ENCODE measurements at places on chromosomes 12 and 14. TPM values are rescaled to one million over a fixed set of nuclear protein-coding genes. Genes with fewer than 3 reads are reported as not detected.

DNA sequence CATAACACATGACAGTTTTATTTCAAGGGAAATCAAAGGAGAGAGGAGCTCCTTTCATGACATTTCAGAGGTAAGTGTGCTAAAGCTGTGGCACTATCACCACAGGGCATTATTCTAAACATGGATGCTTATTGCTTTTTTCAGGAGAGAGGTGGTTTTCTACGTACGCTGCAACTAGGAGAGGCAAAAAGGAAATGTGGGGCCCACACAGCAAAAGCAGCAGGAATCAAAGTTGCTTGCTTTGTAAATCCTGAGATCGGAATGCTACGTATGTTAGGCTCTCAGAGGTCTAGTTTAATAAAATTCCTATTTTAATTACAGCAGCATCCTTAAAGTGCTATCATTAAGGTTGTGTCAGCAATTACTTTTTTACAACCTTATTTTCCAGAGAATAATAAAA is 55.0 kb upstream of the GRIP1 start:
- no peak for DNase-seq

DNA sequence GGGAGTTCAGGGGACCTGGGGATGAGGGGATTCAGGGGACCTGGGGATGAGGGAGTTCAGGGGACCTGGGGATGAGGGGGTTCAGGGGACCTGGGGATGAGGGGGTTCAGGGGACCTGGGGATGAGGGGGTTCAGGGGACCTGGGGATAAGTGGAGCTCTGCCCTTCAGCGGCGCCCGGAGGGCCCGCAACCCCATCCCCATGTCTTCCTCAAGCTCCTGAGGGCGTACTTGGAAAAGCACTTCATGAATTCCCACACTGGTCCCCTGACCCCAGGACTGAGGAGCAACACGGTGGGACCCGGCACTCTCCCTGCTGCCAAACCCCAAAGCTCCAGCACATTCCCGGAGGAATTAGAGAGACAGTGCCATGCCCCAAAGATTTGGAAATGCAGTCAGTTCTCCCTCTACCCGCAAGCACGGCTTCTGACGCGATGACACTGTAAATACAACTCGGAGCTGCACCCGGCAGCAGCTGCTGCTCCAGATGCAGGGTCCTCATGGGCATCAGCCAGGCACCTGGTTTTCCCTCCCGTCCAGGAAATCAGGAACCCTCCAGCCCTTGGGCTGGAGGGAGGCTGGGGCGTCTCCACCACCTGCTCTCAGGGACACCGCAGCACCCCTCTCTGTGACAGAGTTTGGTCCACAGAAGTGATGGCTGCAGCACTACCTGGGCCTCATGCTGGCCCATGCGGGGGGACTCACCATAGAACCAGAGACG is 32.8 kb upstream of the C14orf180 start:
- no peak for DNase-seq

DNA sequence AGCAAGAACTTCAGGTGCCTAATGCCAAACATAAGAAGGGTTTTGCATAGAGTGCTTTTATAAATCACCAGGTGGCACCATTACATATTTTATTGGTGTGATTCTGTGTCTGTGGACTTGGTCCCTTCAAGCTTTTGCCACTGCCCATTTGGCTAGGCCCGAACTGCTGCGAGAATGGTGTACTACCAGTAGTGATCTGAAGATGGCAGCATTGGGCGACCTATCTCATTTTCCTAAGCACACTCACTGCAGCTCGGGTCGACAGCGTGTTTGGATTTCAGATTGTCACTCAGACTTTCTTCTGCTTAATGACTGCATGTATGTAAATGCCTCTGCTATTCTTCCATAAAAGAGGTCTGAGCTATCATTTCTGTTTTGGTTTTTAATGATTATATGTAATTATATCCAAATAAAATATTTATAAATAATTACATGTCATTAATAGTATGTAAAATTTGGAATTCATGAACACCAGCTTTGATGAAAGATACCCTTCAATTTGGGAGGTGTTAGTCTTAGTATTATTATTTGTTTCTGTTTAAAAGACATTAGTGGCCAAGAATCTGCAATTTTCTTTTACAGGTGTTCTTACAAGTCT is 78.5 kb downstream of the TPH2 start:
- DNase-seq, result peak; percentile 53

- no peak for DNase-seq
Measured at GRCh38 chr14:75264036-75264435, 14.6 kb upstream of the FOS start.

DNA sequence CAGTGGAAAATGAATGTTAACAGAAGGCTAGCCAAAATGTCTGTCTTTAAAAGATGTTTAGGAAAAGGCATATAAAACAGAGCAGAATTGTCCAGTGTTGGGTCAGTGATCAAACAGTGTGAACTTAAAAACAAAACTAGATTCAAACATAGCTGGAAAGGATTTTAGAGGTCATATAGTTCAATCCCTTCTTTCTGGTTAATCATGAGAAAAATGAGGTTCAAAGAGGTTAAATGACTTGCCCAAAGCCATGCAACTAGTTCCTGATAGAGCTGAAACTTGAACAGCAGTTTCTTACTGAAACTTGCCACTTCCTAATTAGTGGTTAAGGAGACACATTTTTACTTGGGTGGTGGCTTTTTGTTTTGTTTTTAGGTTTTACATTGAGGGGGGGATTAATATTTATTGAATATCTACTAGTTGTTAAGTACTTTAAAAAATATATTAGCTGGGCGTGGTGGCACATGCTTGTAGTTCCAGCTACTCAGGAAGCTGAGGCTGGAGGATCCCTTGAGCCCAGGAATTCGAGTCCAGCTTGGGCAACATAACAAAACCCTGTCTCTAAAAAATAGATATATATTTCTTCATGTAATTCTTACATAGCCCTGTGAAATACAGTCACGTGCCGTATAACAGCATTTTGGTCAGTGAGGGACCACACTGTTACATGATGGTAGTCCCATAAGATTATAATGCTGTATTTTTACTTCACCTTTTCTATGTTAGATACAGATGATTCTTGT is 20.4 kb downstream of the ACVR1B start:
- no peak for DNase-seq

GRCh38 chr12:24822121-24822899 is 126.6 kb downstream of the BCAT1 start:
- DNase-seq, result no peak

The CIROP gene
- not detected for total RNA-seq

The PLD4 gene
- 0.06 TPM for total RNA-seq

GRCh38 chr12:126974779-126975178 is 1292.2 kb upstream of the TMEM132C start:
- no peak for DNase-seq

The MMP19 gene
- 0.89 TPM for total RNA-seq

- DNase-seq, result no peak
Measured at GRCh38 chr14:59116984-59117415, 71.5 kb upstream of the DAAM1 start.

- no peak for DNase-seq
Measured at GRCh38 chr12:79648881-79649280, 41.9 kb downstream of the PAWR start.

The PTCSC3 gene
- not detected for total RNA-seq

GRCh38 chr12:52821826-52822660 is 8.1 kb upstream of the KRT4 start:
- no peak for DNase-seq

GRCh38 chr12:14408208-14408607 is 42.7 kb downstream of the ATF7IP start:
- DNase-seq, result no peak

The HRK gene
- not detected for total RNA-seq

DNA sequence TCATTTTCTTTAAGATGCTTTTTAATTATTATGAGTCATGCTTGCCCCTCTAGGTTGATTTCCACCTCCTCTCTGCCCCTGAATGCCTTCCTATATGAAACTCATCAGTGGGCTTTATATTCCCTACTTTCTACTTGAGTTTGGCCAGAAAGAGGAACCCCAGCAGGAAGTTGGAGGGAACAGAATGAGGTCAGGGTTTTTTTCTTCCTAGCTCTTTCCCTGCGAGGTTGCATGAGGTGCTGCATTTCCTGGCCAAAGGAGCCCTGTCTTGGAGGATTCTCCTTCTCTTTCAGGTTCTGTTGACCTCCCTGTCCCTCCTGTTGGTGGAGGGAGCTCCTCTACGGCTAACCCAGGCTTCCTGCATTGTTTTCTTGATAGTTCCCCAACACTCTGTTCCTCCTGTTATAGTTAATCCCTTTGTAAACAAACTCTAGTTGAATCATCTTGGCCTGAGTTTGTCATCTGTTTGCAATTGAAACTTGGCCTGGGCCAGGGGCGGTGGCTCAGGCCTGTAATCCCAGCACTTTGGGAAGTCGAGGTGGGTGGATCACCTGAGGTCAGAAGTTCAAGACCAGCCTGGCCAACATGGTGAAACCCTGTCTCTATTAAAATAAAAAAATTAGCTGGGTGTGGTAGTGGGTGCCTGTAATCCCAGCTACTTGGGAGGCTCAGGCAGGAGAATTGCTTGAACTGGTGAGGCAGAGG is 15.3 kb upstream of the SPIC start:
- DNase-seq, result no peak

GRCh38 chr12:40063414-40063813 is 42.5 kb downstream of the SLC2A13 start:
- no peak for DNase-seq
